ENCODE measurements at places on chromosomes 1 and 21. TPM values are rescaled to one million over a fixed set of nuclear protein-coding genes. Genes with fewer than 3 reads are reported as not detected.

DNA sequence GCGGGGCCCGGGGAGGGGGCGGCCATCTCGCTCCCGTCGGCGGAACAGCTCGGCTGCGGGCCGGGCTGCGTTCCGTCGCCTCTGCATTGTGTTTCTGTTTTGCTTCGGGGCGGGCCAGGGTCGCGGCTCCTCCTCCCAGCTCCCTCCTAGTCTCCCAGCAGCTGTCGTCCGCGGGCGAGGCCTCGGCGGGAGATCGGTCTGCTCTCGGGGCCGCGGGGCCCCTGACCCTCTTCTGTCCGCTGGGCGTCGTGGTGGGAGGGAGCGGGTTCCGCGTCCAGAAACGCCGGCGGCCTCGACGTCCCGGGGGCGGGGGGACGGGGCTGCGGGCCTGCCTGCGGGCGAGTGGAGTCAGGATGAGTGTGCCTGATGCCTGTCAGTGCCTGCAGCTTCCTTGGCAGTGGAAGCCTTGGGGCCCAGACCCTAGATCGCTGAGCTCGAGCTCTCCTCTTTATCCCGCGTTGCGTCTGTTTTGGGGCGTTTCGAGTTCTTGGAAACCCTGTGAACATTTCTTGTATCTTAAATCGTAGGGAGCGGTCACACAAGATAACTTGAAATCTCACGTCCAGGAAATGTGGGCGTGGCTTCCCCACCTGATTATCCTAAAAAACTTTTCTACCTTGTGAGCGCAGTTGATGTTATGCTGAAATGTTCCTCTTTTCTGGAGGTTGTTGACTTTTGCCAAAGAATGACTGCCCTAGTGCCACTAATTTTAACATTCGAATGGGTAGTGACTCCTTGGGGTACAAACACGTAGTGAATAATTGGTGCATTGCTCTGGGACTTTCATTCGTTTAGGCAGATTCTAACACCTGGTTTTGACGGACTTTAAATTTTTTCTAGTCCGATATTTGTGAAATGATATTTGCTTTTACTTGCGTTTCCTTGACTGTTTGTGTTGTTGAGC lies 676 bp downstream of the MORC3 start:
- DNase-seq = peak; percentile 81

GRCh38 chr1:69976896-69977295 lies 228.5 kb downstream of the LRRC40 start:
- DNase-seq = no peak

DNA sequence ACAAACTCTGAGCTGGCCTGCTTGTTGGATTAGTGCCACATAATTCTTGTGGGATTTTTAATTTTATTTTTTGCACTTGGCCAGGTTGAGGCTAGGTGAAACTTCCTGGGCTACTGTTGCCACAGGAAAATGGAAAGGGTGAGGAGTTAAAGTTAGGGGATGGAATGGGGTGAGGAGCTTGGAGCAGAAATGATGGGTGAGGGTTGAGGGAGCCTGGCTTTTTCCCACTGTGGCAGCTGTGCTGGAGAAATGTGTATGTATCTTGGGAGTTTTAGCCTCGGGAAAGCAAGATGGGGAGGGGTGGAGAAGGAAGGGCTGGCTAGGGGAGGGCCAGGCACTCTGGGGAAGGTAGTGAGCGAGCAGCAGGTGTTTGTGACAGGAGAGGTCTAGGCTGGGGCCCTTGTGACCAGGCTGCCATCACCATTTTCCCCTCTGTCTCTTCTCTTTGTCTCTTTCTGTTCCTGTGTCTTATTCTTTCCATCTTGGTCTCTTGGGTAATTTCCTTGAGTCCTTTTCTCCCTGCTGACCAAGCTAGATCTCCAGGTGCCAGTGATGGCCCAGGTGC lies 2.0 kb downstream of the ZNF687 start:
- no peak for DNase-seq

- DNase-seq = no peak
Measured at GRCh38 chr1:30879940-30880677, 28.4 kb downstream of the SDC3 start.

DNA sequence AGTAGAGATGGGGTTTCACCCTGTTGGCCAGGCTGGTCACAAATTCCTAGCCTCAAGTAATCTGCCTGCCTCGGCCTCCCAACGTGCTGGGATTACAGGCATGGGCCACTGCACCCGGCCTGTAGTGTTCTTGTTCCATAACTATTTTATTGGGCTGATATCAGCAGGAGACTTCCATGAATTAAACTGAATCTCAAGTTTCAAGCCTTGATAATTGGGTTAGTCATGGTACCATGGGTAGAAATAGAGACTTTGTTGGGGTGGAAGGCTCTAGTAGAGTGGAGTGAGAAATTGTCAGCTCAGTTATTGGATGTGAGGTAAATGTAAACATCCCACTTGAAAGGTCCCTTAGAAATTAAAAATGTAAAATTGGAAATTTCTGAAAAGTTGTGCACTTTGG lies 419.1 kb downstream of the ADGRL2 start:
- DNase-seq = no peak

DNA sequence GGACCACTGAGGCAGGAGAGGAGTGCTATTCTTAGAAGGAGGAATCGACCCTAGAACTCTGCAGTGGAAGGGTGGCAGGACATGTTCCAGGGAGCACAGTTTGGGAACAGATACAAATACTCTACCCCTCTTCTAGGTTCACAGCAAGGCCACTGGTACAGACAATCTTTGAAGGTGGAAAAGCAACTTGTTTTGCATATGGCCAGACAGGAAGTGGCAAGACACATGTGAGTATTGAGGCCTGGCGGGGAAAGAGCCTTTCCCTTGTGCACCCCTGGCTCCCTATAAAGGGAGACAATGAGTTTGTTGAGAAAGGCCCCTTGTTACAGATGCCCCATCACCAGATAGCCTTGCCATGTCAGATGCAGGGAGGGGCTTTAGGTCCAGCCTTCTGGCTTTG lies 17.8 kb downstream of the KIF2C start:
- DNase-seq = no peak

GRCh38 chr1:89739013-89739843 lies 81.6 kb upstream of the LRRC8D start:
- DNase-seq = peak; percentile 33

- DNase-seq = no peak
Measured at GRCh38 chr1:103576065-103576464, 4.7 kb downstream of the AMY2B start.

GRCh38 chr1:54643736-54644135 lies 2.1 kb downstream of the MROH7 start:
- no peak for DNase-seq

DNA sequence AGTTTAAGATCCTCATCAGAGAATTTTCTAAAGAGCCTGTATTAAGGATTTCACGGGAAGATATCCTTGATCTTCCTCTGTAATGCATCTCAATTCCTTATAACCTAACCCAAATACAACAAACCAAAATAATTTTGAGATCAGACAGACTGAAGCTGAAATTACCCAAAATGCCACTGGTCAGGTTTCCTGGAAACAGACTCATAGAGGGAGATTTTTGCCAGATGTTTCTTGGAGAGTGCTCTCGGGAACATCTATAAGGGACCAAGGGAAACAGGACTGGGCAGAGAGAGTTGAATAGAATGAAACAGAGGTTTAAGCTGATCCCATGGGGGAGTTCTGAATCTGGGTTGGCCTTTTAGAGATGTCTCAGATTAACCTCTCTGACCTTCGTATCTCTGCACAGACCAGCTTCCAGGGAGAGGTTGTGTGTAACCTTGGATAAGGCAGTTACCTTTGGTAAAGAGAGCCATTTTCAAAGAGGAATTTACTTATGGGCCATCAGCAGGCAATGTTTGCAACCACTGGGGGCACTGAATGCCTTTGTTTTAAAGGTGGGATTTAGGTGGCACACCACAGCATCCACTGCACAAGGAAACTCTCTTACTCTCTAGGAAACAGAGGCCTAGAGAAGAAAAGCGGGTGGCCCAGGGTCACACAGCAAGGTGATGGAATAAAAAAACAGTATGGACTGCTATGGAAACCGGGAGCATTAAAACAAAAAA lies 130.8 kb upstream of the SGIP1 start:
- DNase-seq = peak; percentile 51

- DNase-seq = no peak
Measured at GRCh38 chr1:118977600-118977999, 10.5 kb downstream of the TBX15 start.

DNA sequence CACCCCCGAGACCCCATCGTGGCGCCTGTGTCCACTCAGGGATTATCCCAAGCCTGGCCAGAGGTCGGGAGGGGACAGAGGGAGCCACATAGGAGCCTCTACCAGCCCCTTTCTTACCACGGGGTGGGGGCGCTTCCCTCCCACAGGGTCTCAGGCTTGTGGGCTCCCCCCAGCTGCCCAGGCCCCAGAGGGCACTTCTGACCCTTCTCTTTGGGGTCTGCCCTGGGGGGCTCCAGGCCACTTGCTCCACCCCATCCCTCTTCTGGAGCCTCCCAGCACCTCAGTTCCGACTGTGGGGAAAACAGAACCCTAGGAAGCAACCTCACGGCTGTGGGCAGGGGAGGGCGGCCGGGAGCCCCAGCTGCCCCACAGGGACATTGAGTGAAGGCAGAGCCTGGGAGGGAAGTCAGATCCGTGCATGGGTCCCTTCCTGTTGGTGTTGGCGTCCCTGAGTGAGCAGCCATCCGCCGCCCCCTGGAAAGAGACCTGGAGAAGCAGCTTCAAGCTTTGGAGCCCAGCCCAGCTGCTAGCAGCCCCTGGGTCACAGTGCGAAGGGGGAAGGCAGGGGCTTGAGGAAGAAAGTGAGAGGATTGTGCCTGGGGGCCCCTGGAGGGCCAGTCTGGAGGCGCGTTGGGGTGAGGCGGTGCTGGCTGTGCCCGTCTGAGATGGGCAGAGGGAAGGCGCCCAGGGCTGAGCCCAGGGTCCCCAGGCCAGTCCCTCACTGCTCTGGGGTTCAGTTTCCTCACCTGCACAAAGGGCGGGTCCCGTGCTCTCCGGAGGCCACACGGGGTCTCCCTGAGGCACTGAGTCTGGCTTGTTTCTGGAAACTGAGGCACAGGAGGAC lies 22.1 kb downstream of the RRP1 start:
- DNase-seq = no peak

DNA sequence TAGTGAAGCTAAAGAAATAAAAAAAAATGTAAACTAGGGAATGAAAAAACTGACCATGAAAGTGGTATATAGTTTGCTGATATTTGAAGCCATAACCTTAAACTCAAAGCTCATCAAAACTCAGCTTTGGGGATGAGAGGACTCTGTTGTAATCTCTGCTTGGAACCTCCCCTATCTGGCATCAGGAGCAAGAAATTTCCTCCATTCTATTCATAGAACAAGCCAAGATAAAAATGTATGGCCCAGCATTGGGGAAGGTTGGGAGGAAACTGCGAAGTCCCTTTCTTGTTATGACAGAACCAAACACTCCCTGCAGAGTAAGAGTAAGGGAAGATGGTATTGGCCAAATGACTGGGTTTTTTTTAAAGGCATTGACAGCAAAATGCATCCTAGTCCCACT lies 35.6 kb downstream of the MCOLN2 start:
- no peak for DNase-seq

GRCh38 chr1:25568090-25568833 lies 24.9 kb downstream of the LDLRAP1 start:
- DNase-seq = peak; percentile 74

- DNase-seq = no peak
Measured at GRCh38 chr1:94334764-94335163, 83.4 kb upstream of the ABCD3 start.

DNA sequence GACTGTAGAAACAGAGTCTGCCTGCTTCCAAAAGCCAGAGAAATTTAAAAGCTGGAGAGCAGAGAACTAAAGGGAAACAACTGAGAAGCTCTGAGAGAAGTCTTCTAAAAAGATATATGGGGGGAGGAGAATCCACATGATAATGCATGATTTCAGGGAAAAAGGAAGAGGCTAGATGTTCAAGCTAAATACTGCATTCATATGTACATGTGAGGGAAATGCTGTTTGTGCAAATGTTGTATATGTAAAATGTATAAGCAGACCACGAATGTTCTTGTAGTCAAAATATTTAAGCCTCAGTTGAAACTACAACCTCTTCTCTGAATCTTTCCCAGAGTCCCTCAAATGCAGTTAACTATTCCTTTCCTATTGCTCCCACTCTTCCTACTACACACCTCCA lies 79.2 kb downstream of the AKT3 start:
- no peak for DNase-seq

- no peak for DNase-seq
Measured at GRCh38 chr1:205692423-205692822, 12.1 kb upstream of the SLC45A3 start.

DNA sequence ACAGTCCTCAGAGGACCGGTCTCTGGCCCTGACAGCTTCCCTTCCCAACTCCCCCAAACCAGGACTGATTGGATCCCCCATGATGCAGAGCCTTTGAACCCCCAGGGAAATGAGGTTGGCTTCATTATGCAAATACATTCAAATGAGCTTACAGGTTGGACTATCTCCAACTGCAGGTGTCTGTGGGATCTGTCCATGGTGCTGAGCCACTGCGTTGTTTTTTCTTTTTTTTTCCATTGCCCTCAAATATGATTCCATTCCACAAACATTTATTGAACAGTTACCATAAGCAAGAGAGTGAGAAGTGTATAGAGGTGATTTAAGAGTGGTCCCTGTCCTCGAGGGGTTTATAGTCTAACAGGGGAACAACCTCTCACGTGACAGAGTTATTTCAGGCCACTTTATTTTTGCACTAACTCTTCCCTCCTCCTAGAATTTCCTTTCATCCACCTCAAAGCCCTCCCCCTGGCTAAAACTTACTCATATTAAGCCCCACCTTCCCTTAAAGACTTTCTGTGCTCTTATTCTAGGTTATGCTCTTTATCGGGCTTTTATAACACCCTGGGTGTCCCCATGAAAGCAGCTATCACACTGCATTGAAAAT lies 21.9 kb downstream of the DLGAP3 start:
- peak; percentile 30 for DNase-seq

- no peak for DNase-seq
Measured at GRCh38 chr1:231121533-231121932, 40.3 kb upstream of the TRIM67 start.

GRCh38 chr1:12539705-12540579 lies 78.1 kb downstream of the DHRS3 start:
- peak; percentile 60 for DNase-seq

GRCh38 chr1:234396871-234397270 lies 23.6 kb downstream of the COA6 start:
- no peak for DNase-seq

- DNase-seq = no peak
Measured at GRCh38 chr1:231337043-231337471, 595 bp downstream of the EXOC8 start.

DNA sequence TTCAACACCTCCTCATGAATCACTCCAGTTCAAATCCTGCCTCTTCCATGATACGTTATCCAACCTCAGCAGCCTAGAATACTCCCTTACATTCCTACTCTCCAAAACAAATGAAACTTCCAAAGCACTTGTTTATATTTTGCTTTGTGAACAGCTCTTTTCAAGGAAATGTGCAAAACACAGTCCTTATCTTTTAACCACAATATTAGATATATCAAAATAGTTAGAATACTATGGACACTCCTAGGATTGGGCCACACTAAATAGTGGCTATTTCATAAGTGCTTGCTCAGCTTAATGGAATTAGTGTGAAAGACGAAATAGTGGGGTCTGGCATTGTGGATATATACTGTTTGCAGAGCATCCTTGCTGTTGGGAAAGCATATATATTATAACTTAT lies 173.5 kb downstream of the ZC3H11B start:
- DNase-seq = no peak

- DNase-seq = no peak
Measured at GRCh38 chr1:92877081-92877711, 45.4 kb downstream of the RPL5 start.

The NUDT4B gene
- polyA plus RNA-seq = 3.0 TPM

The OR2T11 gene
- polyA plus RNA-seq = not detected

The OLFML3 gene
- 19.9 TPM for polyA plus RNA-seq

The CACNA1E gene
- polyA plus RNA-seq = 0.03 TPM

The PAX7 gene
- polyA plus RNA-seq = not detected

The PTGER3 gene
- 14.5 TPM for polyA plus RNA-seq

The ADCY10 gene
- polyA plus RNA-seq = not detected

The HLX gene
- 1.7 TPM for polyA plus RNA-seq

The ACTN2 gene
- 1.9 TPM for polyA plus RNA-seq

The MIXL1 gene
- 2.0 TPM for polyA plus RNA-seq

The FASLG gene
- polyA plus RNA-seq = 0.12 TPM

Data from stomach (tissue), 19 donors.